ENCODE measurements at places on chromosomes 11 and 22.

GRCh38 chr11:99271527-99271926 lies 250.8 kb downstream of the CNTN5 start:
- no peak for DNase-seq

DNA sequence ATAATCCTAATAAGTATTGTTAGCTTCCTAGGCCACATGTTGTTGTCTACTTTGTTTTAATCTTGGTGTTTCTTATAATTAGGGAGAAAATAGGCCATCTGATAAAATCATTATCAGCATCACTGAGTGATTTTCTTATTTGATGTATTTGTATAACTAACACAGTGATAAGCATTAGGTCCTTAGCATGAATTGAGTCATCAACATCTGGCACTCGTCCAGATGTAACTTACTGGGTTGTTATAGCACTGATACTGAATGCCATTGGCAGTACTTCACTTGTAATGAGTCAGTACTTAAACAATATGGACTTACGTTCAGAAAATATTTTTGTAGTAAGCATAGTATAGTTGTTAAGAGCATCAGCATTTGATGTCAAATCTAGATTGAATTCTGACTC lies 16.2 kb downstream of the API5 start:
- DNase-seq: no peak

- no peak for DNase-seq
These were observed 49.7 kb upstream of the EMID1 start for GRCh38 chr22:29155966-29156365.

GRCh38 chr11:833849-834311 lies 1.1 kb downstream of the CD151 start:
- no peak for DNase-seq

DNA sequence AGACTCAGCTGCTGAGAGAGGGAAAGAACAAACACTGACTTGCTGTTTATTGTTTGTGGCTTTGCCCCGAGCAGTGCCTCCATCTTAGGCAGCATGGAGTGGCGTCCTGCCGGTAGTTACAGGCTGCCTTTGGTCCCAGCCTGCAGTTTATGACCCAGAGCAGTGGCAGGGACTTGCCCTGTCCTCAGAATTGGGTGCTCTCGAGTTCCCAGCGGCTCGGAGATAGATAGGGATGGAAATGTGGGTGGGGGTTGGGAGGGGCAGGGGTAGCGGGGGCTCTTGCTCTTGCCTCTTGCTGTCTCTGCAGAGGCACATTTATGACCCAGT lies 3.1 kb downstream of the ALX4 start:
- DNase-seq: no peak

GRCh38 chr11:102437727-102438126 lies 14.8 kb downstream of the TMEM123 start:
- no peak for DNase-seq
